Adipocyte (in vitro differentiated cells): ENCODE measurements at places on chromosomes 11 and 22.
A peak's percentile ranks its signal among the peaks of the same experiment; 100 is the strongest.

GRCh38 chr11:88434333-88434976, 96.9 kb upstream of the CTSC start:
- no peak for DNase-seq

GRCh38 chr22:30187529-30188407, 58.8 kb downstream of the LIF start:
- no peak for DNase-seq

DNA sequence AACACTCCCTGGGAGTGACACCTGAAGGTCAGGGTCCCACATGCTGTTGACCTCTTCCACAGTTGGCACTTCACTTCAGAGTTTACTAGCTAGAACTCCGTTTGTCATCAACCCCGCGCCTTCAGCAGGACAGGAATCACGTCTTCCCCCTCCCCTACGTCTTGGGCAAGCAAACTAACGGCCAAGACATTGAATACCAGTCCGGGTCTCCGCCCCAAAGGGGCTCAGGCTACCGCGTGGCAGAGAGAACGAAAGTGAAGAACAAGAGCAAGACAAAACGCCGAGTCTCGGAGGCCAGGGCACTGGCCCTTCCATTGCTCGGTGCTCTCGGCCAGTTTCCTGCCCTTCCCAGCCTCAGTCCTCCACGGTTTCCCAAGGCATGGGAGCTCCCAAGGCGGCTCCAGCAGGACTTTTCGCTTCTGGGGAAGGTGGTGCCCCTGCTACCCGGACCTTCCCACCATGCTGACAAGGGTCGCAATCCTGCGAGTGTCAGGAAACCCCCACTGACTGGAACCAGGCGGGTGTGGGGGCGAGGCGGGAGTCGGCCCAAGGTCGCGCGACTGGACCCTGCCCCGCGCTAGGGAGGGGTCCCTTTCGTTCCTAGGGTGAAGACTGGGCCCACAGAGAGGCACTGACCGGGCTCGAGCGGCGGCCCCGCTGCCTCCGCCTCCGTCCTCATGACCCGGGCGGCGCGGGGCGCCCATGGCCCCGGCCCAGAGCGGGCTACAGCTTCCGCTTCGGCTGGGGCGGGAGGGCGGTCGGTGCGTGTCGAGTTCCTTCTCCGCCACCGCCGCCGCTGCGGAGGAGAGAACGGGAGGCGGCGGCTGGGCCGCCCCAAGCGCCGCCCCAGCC, at the start of gene GUCD1:
Gene GUCD1, minus strand, starts transcription at position 826 of the 852 bp plus-strand sequence. Its CDS starts 147 bp downstream, at position 679.
- DNase-seq, result peak; percentile 76

GRCh38 chr11:107043242-107044006, 25.1 kb upstream of the GUCY1A2 start:
- DNase-seq, result peak; percentile 88

GRCh38 chr22:23092217-23092955, 22.1 kb downstream of the GNAZ start:
- DNase-seq, result no peak

GRCh38 chr22:28074526-28074925, 155.5 kb upstream of the PITPNB start:
- DNase-seq, result no peak

- peak; percentile 37 for DNase-seq
These were observed 3.5 kb downstream of the PLXNB2 start for GRCh38 chr22:50303848-50304527.

DNA sequence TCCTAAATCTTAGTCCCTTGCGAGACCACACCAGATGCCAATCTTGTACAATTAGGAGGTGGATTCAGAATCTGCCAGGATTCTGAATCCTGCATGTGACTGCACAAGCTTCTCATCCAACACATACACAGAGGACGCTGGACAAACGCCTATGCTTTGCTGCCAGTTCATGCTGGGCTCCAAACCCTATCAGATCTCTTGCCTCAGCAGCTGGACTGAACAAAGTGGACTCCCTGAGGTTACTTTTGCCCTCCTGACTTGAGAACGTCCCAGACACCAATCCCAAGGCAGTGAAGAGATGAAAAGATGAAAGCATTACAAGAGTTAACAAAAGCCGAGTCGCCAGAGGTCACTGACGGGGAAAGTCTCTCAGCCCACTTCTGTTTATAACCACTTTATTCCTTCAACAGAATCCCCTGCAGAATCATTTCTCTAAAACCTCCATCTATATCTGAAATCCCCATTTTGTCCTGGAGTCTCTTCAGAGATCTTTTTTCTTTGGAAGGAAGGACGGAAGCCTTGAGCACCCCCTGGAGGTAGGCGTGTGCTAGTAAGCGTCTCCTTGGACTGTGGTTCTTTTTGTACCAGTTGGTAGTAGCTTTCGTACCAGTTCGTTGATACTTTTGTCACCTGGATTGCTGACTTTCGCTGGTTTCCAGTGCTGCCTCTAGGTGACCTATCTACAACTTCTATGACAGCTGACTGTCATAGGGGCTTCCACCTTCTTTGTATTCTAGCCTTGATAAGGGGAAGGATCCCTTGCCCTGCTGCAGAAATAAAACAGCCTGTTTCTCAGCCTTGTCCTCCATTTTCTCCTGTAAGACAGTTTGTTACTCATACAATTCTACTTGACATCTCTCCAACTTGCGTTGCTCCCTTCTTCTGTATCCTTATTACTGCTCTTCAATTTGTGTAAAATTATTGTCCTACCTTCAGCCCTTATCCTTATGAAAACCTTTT, 26.1 kb upstream of the EED start:
- peak; percentile 91 for DNase-seq

DNA sequence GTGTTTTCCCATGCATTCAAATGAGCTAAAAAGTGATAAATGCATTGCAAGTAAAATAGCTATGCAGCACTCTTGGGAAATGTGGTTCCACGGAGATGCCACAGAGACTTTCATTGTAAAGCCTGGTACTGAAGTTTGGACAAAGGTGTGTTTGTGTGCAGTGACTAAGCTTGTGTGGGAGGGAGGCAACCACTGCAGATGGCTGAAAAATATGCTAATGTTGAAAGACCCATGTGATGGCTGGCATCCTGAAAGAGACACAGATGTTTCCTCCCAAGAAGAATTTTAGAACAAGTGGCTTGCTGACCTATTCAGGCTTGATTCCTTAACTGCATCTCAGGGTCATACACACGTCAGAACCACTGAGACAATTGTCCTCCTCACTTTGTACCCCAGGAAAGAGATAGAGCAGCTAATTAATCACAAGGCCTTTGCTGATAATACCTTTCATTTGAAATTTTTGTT, 73.8 kb downstream of the FAM76B start:
- peak; percentile 48 for DNase-seq

- DNase-seq, result no peak
These were observed 605.0 kb upstream of the CADM1 start for GRCh38 chr11:116109228-116109627.

- no peak for DNase-seq
These were observed 2.5 kb downstream of the DDIAS start for GRCh38 chr11:82903843-82904586.
